NCI-H1092 (cell line): ENCODE measurements at places on chromosomes 5 and 9.

GRCh38 chr5:177472460-177473442 is 683 bp downstream of the DBN1 start:
- DNase-seq, result no peak

DNA sequence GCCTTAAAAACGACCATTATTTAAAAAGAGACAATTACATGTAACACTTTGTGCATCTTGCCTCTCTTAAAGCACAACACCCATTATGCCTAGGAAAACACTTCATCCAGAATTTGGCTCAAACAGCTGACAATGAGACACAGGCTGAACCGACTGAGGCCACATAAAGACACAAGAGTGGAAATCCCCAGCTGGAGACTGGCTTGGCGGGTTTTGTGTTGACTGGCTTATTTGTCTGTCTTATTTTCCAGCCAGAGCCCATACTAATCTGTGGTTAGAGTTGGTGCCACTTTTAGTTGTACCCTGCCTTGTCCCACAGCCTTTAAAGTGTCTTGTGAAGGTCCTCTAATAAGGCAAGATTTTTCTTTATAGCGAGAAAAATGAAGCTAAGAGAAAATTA is 21.2 kb downstream of the TRIM14 start:
- DNase-seq, result peak; percentile 23

GRCh38 chr5:66174338-66174737 is 30.2 kb downstream of the SREK1 start:
- no peak for DNase-seq

- DNase-seq, result peak; percentile 38
Measured at GRCh38 chr9:134386951-134387831, 60.9 kb downstream of the RXRA start.

DNA sequence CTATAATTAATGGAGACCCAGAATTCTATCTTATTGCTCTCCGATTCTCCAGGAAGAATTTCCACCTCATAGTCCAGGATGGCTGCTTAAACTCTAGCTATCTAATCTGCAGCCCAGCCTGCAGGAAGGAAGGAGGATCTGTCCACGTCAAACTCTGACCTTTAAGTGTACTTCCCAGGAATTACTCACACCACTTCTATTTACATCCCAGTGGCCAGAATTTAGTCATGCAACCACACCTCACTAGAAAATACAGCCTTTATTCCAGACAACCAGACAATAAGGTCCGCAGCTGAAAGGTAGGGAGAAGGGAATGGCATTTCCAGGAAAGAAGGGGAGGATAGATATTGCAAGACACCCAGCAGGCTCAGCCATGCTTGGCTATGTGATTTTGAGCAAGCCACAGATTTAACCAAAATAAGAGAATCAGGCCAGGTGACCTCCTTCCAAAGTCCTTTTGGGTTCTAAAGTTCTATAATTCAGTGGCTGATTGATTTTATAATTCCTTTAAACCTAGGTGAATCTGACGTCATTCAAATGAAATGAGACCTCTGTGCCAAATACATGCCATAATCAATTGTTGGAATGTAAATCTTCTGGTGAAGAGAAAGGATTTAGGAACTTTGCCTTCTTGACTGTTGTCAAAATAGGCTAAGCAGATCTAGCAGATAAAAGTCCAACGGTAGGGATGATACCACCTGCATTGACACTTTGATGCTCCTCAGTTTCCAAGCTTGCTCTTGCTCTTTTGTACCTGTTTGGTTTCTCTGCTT is 3.7 kb upstream of the DENND1A start:
- no peak for DNase-seq

DNA sequence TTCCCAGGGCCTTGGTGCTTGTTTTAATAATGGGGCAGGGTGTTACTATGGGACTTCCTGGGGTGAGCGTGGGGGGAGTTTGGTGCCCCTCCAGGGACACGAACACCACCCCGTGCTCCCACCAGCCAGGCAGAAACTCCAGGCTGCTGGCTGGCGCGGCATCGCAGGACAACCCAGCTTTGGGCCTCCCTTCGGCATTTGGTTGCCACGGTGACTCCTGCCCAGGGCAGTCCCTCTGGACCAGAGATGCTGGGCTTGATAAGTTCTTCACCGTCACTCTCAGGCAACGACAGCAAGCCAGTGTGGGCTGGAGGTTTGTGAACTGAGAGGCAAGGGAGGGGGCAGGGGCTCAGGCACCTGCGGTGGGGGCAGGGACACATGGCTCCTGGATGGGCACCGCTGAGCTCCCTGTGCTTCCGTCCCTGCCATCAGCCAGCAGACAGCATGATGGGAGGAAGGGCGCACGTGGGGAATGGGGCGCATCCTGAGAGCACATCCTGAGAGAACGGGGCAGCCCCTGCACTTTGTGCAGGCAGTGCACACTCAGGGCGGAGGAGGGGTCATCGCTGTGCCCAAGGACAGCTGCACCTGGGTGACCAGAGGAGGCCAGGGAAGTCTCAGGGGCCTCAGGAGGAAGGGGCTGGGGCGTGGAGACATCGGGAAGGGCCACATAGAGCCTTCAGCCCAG is 116.4 kb downstream of the RXRA start:
- no peak for DNase-seq
